ENCODE measurements at places on chromosomes 7 and 10.

- DNase-seq, result no peak
Observed at GRCh38 chr10:48938281-48938680, 1.4 kb downstream of the LRRC18 start.

GRCh38 chr7:101159696-101160674, 5.4 kb downstream of the VGF start:
- DNase-seq, result no peak

- DNase-seq, result no peak
Observed at GRCh38 chr10:30510932-30511700, 77.1 kb downstream of the MAP3K8 start.

DNA sequence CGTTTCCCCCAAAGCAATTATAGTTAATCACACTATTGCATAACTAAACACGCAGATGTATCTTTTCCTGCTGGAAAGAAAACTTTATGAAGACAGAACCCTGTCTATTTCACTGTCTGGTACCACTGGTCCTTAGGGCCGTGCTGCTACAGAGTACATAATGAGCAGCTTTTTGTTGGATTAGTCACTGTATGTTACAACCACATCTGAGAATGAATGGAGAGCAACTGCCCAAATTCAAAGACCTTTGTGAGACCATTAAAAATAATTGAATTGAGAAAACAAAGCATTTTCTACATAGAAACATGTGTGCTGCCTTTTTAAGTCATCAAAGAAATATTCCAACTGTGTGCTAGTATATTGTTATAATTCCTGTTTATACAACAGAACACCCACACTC, 111.3 kb upstream of the SORCS1 start:
- no peak for DNase-seq

GRCh38 chr10:35413985-35414861, 77.9 kb downstream of the CCNY start:
- no peak for DNase-seq

DNA sequence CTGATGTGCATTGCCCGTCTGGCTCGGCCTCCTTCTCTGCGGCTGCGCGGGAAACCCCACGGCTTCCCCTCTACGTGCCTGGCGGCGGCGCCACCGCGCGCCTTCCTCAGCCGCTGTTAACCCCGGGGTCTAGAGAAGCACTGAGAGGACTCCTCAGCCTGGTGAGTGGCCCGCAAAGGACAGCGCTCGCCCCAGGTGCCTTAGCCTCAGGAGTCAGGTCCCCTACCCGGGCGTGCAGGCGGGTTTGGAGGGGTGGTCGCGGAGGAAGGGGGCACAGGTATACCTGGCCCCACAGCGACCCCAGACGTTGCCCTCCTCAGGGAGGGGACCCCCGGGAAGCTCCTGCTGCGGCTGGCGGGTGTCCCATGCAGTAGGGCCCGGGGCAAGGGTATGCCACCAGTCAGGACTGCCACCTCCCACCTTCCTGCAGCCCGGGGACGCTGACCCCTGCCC, 51.0 kb downstream of the ARL5B start:
- DNase-seq, result no peak

GRCh38 chr10:58436071-58436470, 50.9 kb downstream of the TFAM start:
- DNase-seq, result no peak

GRCh38 chr10:21261842-21262294, 263.6 kb downstream of the SKIDA1 start:
- DNase-seq, result no peak

- DNase-seq, result no peak
Observed at GRCh38 chr7:30778255-30779025, 7.2 kb downstream of the MINDY4 start.

DNA sequence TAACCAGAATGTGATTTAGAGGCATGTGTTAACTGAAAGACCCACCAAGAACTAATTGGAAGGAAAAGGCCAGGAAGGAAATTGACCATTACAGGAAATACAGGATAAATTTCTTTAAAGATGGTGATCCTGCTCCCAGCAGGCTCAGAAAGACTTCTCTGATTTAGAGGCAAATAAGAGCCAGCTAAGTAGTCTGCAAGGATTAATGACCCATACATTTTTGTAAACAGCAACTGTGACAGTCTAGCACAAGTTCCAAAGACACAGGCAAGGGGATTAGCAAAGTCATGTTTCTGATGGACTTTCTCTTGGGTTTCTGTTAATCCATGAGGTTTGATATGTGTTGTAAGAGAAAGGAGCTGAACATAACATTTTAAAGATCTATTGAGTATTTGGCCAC, 425.0 kb downstream of the HTR7 start:
- DNase-seq, result no peak

DNA sequence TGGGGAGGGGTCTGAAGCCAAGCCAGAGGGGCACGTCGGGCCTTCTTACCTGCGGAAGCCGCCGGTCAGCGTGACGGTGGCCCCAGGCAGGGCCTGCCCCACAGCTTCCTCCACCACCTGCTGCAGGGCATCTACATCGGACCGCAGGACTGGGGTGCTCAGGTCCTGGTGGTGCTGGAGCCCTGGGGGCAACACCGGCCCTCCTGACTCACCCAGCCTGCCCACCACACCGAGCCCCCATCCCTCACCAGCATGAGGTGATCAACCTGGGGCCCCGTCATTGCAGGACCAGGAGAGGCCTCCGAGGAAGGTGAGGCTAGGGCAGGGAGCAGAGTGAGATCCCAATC, 8.0 kb downstream of the POLM start:
- no peak for DNase-seq

- DNase-seq, result no peak
Observed at GRCh38 chr10:119299531-119299930, 92.2 kb downstream of the GRK5 start.

GRCh38 chr10:43044961-43045621, 31.8 kb upstream of the RET start:
- DNase-seq, result no peak

- no peak for DNase-seq
Observed at GRCh38 chr7:93008833-93009232, 108.9 kb downstream of the SAMD9 start.

DNA sequence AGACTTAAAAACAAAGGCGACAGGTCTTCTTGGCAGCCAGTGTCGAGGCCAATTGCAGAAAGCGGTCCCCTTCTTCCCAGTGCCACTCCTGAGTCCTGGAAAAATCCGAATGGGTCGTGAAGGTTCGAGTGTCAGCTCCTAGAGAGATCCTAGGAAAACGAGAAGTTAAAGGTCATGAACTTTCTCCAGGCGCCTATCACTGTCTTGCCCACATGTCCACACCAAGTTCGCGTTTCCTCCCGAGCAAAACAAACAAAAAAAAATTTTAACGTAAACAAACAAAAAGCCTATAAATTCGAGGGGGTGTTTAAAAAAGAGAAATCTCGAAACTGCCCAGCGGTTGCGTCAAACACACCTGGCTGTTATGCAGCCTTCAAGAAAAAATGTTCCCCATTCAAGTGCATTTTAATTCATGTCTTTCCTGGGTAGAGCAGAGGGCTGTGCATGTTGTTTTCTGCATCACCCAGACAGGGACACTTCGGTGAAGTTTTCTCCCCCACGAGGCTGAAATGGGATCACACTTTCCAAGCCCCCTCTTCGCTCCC, 1.5 kb downstream of the ARHGAP21 start:
- DNase-seq, result no peak

- DNase-seq, result no peak
Observed at GRCh38 chr7:45890902-45891461, 2.7 kb downstream of the IGFBP1 start.

- no peak for DNase-seq
Observed at GRCh38 chr7:135189961-135190360, 19.5 kb upstream of the CYREN start.

DNA sequence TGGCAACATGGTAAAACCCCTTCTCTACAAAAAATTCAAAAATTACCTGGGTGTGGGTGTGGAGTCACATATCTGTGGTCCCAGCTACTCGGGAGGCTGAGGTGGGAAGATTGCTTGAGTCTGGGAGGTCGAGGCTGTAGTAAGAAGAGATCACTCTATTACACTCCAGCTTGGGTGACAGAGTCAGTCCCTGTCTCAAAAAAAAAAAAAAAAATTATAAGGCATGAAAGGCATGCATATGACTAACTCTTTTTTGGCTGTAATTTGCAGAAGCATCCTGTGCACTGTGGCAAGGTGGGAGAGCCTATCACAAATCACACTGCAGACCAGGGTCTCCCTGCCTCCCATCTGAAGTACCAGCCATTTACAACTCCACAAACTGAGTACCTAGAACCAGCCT, 14.1 kb upstream of the MYPN start:
- DNase-seq, result no peak

GRCh38 chr7:158957921-158958491, 101.6 kb downstream of the DYNC2I1 start:
- DNase-seq, result peak; percentile 35

DNA sequence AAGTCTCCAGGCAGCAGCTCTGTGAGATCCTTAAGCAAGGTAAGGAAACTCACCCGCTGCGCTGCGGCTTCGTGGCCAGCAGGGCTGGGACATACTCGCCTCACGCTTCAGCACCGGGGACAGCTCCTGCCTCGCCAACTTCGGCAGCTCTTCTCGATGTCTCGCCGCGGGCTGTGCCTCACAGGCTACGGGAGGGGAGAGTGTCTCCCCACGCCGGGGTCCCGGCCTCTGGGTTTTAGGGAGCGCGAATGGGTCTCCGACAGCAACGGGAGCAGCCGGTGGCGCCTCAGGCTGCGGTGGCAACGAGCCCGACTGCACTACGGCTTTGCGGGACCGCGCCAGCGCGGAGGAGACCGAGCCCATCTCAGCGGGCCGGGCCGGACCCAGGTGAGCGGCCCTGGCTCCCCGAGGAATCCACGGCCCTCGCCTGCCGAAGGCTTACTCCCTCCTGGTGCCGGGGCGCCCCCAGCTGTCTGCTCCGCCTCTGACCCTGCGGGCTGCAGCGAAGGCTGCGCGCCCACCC, 62.4 kb downstream of the LSM5 start:
- DNase-seq, result peak; percentile 65

DNA sequence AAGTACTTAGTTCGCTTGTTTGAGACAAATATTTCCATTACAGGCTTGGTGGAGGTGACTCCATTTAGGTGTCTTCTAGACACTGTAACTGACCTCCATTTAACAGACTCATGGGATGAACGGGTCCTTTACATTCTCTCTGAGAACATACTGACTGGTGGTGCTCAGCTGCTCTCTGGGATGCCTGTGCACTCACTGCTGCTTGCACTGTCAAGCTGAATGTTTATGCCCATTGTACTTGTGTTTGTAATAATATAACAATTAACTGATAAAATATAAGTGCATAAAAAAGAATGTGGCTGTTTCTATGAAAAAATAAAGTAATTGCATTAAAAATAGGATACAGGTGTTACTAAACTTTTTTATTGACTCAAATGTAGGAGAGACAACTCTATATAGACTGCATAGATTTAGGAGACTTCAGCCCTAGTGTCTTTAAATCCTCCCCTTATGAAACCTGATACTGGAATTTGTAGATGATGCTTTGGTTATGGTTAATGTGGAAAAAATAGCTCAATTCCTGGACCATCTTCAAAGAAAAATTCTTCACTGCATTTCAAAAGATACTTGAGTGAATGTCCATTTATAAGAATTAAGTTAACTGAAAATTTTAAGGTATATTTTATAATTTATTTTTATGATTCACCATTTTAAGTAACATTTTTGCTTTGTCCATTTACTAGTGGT, 85.4 kb downstream of the CDK14 start:
- no peak for DNase-seq

DNA sequence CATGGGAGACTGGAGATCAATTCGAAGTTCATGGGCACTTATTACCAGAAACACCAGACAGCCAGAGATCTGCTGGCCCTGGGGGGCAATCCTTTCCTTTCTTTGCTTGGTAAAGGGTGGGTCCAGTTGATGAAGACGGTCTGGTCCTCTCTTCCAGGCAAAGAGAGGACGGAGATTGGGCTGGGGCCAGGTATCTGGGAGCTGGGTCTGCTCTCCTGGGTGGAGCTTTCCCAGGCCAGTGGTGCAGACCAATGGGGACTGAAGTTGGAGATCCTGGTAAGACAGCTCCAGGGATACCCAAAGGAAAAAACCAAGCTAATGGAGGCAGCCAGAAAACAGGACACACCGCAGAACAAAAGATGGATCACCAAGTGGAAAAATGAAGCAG, 18.3 kb downstream of the NOD1 start:
- DNase-seq, result no peak

DNA sequence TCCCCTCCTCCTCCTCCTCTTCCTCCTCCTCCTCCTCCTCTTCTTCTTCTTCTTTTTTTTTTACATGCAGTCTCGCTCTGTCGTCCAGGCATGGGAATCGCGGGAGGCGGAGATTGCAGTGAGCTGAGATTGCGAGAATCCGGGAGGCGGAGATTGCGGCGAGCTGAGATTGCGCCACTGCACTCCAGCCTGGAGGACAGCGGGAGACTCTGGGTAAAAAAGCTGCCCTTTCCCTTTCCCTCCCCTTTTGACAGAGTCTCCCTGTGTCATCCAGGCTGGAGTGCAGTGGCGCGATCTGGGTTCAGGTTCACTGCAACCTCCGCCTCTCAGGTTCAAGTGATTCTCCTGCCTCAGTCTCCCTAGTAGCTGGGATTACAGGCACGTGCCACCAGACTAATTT, 168.1 kb upstream of the MALRD1 start:
- DNase-seq, result no peak

DNA sequence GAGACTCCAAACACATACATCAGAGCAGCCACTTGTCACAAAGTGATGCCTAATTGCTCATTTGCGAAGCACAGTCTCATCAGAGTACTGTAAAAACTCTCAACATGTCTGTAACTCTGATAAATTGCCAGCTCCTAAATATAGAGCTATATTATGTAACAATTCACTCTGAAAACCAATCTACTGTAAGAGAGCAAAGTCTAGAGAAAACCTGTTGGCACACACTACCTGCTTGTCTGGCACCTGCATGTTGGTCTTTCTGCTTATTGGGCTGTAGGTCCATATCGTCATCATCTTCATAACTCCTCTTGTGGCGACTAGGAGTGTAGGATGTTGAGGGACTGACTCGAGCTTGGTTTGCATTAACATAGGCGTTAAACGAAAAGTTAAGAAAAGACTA, 19.8 kb downstream of the MCMBP start:
- no peak for DNase-seq

DNA sequence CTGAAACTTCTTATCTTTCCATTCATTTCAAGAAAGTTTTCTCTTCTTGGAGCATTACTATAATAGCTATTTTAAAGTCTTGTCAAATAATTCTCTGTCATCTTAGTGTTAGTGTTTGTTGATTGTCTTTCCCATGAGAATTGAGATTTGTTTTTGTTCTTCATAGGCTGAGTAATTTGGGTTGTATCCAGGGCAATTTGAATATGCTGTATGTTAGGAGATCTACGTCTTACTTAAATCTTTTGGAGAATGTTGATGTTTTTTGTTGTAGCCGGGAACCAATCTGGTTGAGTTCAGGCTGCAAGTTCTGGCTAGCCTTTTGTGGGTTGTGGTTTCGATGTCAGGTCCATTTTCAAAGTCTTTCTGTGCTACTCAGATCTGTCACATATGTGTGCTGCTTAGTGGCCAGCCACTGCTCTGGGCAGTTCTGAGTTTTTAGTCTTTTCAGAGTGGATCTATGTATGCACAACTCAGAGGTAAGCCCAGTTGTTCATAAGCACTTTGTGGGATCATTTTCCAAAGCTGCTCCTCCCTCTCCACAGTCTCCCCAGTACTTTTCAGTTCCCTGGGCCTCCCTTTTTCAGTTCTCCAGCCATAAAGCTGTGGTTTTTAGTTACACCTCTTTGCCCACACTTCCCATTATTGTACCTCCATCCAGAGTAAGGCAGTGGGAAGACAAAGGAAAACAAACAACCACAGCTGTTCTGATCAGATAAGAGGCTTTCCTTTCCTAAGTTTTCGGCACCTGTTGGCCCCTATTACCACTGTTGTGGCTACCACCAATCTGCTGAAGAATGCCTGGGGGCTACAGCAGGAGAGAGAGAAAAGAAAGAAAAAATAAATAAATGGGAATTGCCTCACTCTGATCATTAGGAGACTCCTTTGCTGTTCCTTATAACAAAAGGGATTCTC, 4.7 kb upstream of the CCNJ start:
- DNase-seq, result no peak

All from right kidney (tissue), 9 donors.